ENCODE measurements at places on chromosomes 13 and 19. TPM values are rescaled to one million over a fixed set of nuclear protein-coding genes. Genes with fewer than 3 reads are reported as not detected.
A peak's percentile ranks its signal among the peaks of the same experiment; 100 is the strongest.

Gene TEX26
- not detected for total RNA-seq

Gene CEBPG
- 23.4 TPM for total RNA-seq

- no peak overlapping the region for H3K4me3 ChIP-seq
- no peak for DNase-seq
- H3K27ac ChIP-seq, result no peak overlapping the region
- H3K4me1 ChIP-seq, result peaks cover 29% of the 10 kb centered on the region
- H3K27me3 ChIP-seq, result no peaks in the 10 kb centered on the region
- H3K36me3 ChIP-seq, result no peaks in the 10 kb centered on the region
These were observed 77.6 kb downstream of the KDM4B start for GRCh38 chr19:5046339-5047039.

DNA sequence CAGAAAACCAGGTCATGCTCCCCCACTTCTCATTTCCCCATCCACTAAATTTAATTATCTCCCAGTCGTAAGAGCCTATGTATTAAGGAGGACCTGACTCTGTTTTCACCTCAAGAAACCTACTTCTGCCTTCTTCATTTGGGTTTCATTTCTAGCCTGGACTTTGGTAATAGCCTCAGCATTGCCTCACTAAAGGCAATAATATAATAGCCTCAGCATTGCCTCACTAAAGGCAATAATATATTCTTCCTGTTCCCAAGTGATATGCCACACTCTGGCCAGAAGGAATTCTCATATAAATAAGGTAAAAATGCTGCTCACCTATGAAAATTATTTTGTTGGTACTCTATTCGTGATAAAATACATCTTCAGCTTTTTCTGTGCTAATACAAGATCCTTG, 993.9 kb downstream of the EFNB2 start:
- H3K36me3 ChIP-seq, result no peaks in the 10 kb centered on the region
- H3K27ac ChIP-seq, result no peak overlapping the region
- no peak overlapping the region for H3K4me3 ChIP-seq
- no peak for DNase-seq
- H3K27me3 ChIP-seq, result no peaks in the 10 kb centered on the region

GRCh38 chr13:87680298-87680697, 9.1 kb downstream of the SLITRK5 start:
- H3K4me3 ChIP-seq, result no peak overlapping the region
- H3K27ac ChIP-seq, result no peak overlapping the region
- DNase-seq, result no peak
- no peaks in the 10 kb centered on the region for H3K36me3 ChIP-seq
- peaks cover 10% of the 10 kb centered on the region for H3K27me3 ChIP-seq

DNA sequence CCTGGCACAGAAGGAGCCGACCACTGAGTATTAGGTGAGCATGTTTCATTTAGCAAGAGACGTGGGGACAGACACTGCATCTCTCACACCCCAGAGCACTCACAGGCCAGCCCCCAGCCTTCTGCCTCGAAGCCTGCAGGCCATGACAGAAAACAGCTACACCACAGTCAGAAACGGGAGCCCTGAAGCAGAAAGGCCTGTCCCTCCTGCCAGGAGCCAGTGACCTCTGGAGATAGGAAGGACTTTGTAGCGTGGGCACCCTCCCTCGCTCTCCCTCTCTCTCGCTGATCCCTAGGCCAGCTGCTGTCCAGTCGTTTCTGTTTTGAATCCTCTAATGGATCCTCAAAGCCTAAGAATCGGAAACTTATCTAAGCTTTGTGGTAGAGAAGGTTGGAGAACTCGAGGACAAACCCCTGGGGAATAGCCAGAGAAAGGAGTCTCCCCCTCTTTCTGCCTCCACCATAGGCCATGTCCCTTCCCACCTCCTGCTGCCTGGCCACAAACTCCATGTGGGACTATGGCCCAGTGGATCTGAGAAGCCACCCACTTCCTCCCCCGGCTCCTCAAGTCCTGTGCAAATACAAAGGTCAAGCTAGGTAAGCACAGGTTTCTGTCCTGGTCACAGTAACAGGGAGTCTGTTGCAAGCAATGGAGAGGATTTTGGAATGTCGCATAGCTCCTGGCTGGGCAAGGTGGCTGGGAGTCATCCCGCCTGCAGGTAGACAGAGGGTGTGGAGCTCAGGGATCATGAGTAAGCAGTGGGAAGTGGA, 95.1 kb downstream of the NUFIP1 start:
- DNase-seq, result no peak
- no peaks in the 10 kb centered on the region for H3K27me3 ChIP-seq
- H3K27ac ChIP-seq, result no peak overlapping the region
- no peaks in the 10 kb centered on the region for H3K4me1 ChIP-seq

Gene GIPR
- total RNA-seq, result 2.3 TPM

Gene OR4F17
- not detected for total RNA-seq

GRCh38 chr19:28504139-28504538, 708.8 kb downstream of the UQCRFS1 start:
- H3K36me3 ChIP-seq, result no peaks in the 10 kb centered on the region
- no peak overlapping the region for H3K4me3 ChIP-seq
- no peak for DNase-seq
- H3K27ac ChIP-seq, result no peak overlapping the region
- no peaks in the 10 kb centered on the region for H3K4me1 ChIP-seq

GRCh38 chr19:1490311-1491113, at the start of gene PCSK4:
PCSK4 (minus strand) TSS chr19:1490350; CDS start chr19:1490346, 4 bp downstream.
- H3K27me3 ChIP-seq, result peaks cover 7% of the 10 kb centered on the region
- peak; percentile 99 for DNase-seq
- peak within 1 kb of the TSS; percentile 52 for H3K4me3 ChIP-seq
- no peak within 1 kb of the TSS for H3K27ac ChIP-seq
- peaks cover 14% of the 10 kb centered on the region for H3K4me1 ChIP-seq

- no peaks in the 10 kb centered on the region for H3K36me3 ChIP-seq
- no peaks in the 10 kb centered on the region for H3K4me1 ChIP-seq
- no peak overlapping the region for H3K4me3 ChIP-seq
- DNase-seq, result no peak
- no peak overlapping the region for H3K27ac ChIP-seq
These were observed 58.8 kb downstream of the UQCRFS1 start for GRCh38 chr19:29154163-29154562.

DNA sequence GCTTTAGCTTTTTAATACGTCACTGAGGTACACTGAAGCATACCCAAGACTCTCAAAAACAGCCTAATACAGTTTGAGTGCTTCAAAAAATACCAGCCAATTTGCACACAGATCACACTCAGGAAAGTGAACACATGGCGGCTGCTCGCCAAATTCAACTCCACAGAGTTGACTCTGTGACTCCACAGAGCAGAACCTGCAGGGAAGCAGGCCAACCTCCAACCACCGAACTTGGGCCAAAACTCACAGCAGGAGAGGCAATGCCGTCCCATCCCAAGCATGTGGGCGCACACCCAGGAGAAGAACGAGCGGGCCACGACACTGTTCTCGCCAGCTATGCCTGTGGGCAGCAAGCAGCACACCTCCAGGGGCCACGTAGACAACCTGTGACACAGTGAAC, 21.1 kb downstream of the ELL start:
- peaks cover 73% of the 10 kb centered on the region for H3K4me1 ChIP-seq
- H3K27ac ChIP-seq, result no peak overlapping the region
- H3K36me3 ChIP-seq, result no peaks in the 10 kb centered on the region
- DNase-seq, result no peak
- H3K4me3 ChIP-seq, result no peak overlapping the region

GRCh38 chr19:24048261-24048660, 38.7 kb upstream of the ZNF254 start:
- no peaks in the 10 kb centered on the region for H3K27me3 ChIP-seq
- H3K36me3 ChIP-seq, result peaks cover 4% of the 10 kb centered on the region
- H3K4me1 ChIP-seq, result no peaks in the 10 kb centered on the region
- no peak overlapping the region for H3K4me3 ChIP-seq
- DNase-seq, result no peak

Gene APLP1
- not detected for total RNA-seq

Gene LSR
- 46.5 TPM for total RNA-seq

Gene ANGPTL8
- total RNA-seq, result not detected

GRCh38 chr13:70324519-70324918, 216.3 kb upstream of the KLHL1 start:
- H3K27me3 ChIP-seq, result no peaks in the 10 kb centered on the region
- H3K4me3 ChIP-seq, result no peak overlapping the region
- no peak overlapping the region for H3K27ac ChIP-seq
- no peaks in the 10 kb centered on the region for H3K36me3 ChIP-seq

DNA sequence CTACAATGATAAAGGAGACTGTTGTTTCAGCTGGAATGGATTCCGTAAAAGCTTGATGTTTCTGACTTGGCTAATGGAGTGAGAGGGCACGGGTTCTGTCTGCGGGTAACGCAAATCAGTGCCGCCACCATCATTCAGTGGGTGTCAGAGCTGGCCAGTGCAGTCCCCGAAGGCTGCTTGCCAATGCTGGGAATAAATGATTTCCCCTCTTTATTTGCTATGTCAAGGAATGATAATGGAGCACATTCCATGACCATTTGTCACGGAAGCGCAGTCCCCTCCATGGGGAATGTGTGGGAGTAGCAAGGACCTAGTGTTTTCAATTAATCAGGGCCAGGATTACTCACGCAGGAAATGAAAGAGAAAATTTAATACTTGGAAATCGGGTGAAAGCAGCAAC, 899.3 kb downstream of the UQCRFS1 start:
- no peak for DNase-seq
- no peak overlapping the region for H3K27ac ChIP-seq
- H3K36me3 ChIP-seq, result no peaks in the 10 kb centered on the region
- H3K27me3 ChIP-seq, result no peaks in the 10 kb centered on the region

Gene SYMPK
- total RNA-seq, result 131 TPM

DNA sequence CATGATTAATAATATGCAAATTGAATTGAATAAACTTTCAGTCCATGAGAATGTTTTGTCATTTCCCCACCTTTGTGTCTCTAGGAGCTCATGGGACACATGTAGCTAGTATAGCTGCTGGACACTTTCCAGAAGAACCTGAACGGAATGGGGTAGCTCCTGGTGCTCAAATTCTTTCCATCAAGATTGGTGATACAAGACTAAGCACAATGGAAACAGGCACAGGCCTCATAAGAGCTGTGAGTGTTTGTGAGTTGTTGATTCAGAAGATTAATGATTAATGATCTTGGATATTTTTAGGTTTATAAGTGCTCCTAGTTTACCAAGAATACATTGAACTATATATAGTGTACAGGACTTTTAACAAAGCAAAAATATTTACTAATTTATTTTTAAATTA, 30.1 kb downstream of the TPP2 start:
- H3K4me3 ChIP-seq, result no peak overlapping the region
- H3K27ac ChIP-seq, result no peak overlapping the region
- DNase-seq, result no peak
- H3K4me1 ChIP-seq, result no peaks in the 10 kb centered on the region
- H3K27me3 ChIP-seq, result no peaks in the 10 kb centered on the region
- H3K36me3 ChIP-seq, result peaks cover 6% of the 10 kb centered on the region

Gene SPACA4
- total RNA-seq, result not detected

GRCh38 chr13:27967203-27967735, 1.8 kb downstream of the CDX2 start:
- H3K27me3 ChIP-seq, result no peaks in the 10 kb centered on the region
- no peaks in the 10 kb centered on the region for H3K36me3 ChIP-seq
- DNase-seq, result peak; percentile 67
- H3K4me1 ChIP-seq, result peaks cover 56% of the 10 kb centered on the region
- H3K27ac ChIP-seq, result no peak overlapping the region
- H3K4me3 ChIP-seq, result peak overlapping the region; percentile 11

- no peaks in the 10 kb centered on the region for H3K27me3 ChIP-seq
- no peak overlapping the region for H3K27ac ChIP-seq
- H3K36me3 ChIP-seq, result no peaks in the 10 kb centered on the region
- no peaks in the 10 kb centered on the region for H3K4me1 ChIP-seq
These were observed 1697.7 kb downstream of the EFNB2 start for GRCh38 chr13:104837756-104838155.

DNA sequence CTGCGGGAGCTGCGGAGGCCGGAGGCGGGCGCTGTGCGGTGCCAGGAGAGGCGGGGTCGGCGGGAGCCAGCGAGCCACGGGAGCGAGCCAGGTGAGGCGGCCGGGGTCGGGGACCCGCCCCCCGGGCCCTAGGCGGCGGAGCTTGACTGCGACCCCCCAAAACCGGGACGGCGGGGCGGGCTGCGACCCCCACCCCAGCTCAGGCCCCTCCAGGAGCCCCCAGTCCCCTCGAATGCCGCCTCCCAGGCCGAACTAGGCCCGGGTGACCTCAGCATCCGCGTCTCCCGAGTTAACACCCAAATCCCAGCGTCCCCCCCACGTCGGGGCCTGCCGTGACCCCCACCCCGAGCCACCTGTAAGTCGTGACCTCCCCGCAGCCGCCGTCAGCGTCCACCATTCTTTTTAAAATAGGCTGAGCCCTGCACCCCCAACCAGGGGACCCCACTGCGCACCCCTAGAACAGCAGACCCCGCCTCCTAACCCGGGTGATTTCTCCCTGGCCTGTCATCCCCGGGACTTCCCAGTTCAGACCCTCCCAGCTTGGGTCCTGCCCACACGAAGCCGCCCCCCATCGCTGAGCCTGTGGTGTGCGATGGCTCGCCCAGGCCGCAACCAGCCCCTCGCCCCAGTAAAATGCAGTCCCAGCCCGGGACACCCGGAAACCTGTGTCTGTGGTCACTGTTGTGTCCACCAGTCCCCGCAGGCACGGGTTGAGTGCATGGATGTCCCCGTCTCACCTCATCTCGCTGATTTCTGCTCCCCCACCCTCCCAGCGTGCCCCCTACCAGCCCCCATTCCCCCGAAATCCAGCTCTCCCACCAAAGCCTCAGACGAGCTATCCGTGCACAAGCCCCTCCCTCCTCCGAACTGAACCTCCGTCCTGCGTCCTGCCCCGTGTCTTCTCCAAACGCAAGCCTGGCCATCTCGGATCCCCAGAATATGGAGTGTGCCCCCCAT, 551 bp downstream of the FZR1 start:
- peaks cover 21% of the 10 kb centered on the region for H3K36me3 ChIP-seq
- peak overlapping the region; percentile 89 for H3K27ac ChIP-seq
- no peaks in the 10 kb centered on the region for H3K27me3 ChIP-seq
- H3K4me3 ChIP-seq, result peak overlapping the region; percentile 76
- peaks cover 9% of the 10 kb centered on the region for H3K4me1 ChIP-seq
